PC-9 (cell line): ENCODE measurements at places on chromosomes 2 and 18. TPM values are rescaled to one million over a fixed set of nuclear protein-coding genes. Genes with fewer than 3 reads are reported as not detected.
A peak's percentile ranks its signal among the peaks of the same experiment; 100 is the strongest.

The UBR3 gene
- total RNA-seq = 10.9 and 21.9 TPM in 2 replicates

The SPHKAP gene
- total RNA-seq = not detected in 2 replicates

The C2orf15 gene
- 16.9 and 18.0 TPM in 2 replicates for total RNA-seq

The DNAH7 gene
- 2.2 and 3.8 TPM in 2 replicates for total RNA-seq

The LIPG gene
- total RNA-seq = 22.7 and 30.9 TPM in 2 replicates

The TPGS2 gene
- 59.5 and 62.6 TPM in 2 replicates for total RNA-seq

The AKAIN1 gene
- total RNA-seq = not detected in 2 replicates

The LOXHD1 gene
- total RNA-seq = not detected in 2 replicates

- DNase-seq = no peak
- H3K4me1 ChIP-seq = peaks cover 9% of the 10 kb centered on the region; the same call in 1 of the 2 replicates
- no peaks in the 10 kb centered on the region for H3K36me3 ChIP-seq
- no peak overlapping the region for H3K27ac ChIP-seq
- H3K27me3 ChIP-seq = no peaks in the 10 kb centered on the region
- H3K4me3 ChIP-seq = no peak overlapping the region
These were observed 8.1 kb downstream of the EMILIN2 start for GRCh38 chr18:2854875-2855274.

DNA sequence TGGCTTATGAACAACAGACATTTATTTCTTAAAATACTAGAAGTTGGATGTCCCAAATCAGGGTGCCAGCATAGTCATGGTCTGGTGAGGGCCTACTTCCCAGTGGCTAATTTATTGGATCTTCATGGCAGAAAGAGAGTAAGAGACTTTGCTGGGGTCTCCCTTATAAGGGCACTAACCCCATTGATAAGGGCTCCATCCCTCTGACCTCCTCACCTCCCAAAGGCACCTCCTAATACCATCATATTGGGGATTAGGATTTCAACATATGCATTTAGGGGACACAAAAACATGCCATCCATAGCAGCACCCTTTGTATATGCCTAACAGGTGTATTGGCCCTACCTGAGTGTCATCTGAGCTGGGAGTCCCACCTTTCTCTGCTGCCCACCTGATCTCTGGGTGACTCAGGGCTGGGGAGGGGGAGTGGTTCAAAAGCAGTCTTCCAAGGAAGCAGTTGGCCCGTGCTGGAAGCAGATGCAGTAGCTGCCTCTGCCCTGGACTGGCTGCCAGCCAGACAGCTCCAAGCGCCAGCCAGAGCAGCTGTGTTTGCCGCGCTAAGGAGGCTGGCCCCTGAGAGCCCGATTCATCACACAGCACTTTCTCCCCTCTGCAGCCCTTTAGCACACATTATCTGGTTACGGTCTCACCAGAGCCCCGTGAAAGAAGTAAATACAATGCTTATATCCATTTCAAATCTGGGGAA lies 84.6 kb downstream of the SMAD7 start:
- DNase-seq = no peak
- H3K4me3 ChIP-seq = no peak overlapping the region
- no peaks in the 10 kb centered on the region for H3K4me1 ChIP-seq
- no peaks in the 10 kb centered on the region for H3K27me3 ChIP-seq
- no peak overlapping the region for H3K27ac ChIP-seq

DNA sequence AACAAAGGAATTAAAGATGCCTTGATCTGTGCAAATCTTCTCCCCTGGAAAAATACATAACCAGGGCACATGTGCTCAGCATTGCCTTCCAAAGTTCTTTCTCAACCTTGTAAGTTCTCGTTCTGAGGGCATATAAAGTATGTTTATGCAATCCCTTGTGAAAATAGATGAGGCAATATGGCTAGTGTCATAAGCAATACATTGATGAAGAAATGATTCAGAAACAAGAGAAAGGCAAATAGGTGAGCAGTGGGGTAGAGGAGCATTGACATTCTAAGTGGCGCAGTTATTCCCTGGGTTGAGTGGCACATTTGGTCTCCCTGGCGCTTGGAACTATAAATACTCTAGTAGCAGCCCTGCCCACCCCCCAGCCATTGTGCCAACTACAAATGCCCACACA lies 57.4 kb upstream of the PGAP1 start:
- H3K36me3 ChIP-seq = no peaks in the 10 kb centered on the region
- no peak overlapping the region for H3K27ac ChIP-seq
- no peak for DNase-seq
- H3K4me3 ChIP-seq = no peak overlapping the region
- H3K27me3 ChIP-seq = no peaks in the 10 kb centered on the region

GRCh38 chr18:61972389-61973264 lies 79.8 kb upstream of the RNF152 start:
- no peaks in the 10 kb centered on the region for H3K27me3 ChIP-seq
- no peak overlapping the region for H3K4me3 ChIP-seq
- no peak overlapping the region for H3K27ac ChIP-seq
- no peaks in the 10 kb centered on the region for H3K4me1 ChIP-seq

DNA sequence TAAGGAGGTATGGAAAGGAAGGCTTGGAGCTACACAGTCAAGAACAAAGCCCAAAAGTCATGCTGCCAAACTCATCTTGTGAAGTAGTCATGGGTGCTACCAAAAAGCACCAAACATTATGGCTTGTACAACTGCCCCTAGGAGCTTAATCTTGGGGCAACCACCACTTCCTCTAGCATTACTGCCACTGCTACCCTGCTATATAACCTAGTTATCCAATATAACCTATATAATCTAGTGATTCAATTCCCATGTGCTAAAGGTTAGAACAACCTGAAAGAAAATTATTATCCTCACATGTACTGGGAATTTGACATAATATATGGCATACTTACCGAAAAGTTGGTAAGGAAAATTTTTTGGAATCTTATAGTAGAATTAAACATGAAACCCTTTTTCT lies 102.6 kb upstream of the RBBP8 start:
- no peak for DNase-seq
- peaks cover 16% of the 10 kb centered on the region for H3K4me1 ChIP-seq
- H3K27me3 ChIP-seq = no peaks in the 10 kb centered on the region
- H3K36me3 ChIP-seq = no peaks in the 10 kb centered on the region

DNA sequence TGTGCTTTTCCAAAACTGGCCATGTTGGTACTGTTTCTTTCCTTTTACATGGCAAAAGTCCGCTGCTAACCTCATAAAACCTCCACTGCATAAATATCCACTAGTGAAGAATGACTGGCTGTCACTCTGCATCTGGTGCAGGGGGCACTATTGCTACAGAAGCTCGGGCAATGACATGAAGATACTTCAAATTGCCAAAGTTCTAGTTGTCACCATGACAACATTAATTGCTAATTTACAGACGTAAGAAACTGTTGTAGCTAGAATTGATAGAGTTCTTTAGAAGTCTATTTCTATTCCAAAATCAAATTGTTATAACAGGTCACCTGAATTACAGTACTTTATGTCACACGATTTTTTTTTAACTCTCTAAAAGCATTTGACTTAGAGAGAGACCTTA lies 845 bp downstream of the CFAP210 start:
- H3K36me3 ChIP-seq = 0 out of 2 replicates have a peak, but pooled peaks cover 14% of the 10 kb centered on the region
- no peak for DNase-seq
- no peak overlapping the region for H3K27ac ChIP-seq
- H3K27me3 ChIP-seq = no peaks in the 10 kb centered on the region
- peak overlapping the region; percentile 90 for H3K4me3 ChIP-seq
- H3K4me1 ChIP-seq = peaks cover 25% of the 10 kb centered on the region

- H3K27me3 ChIP-seq = no peaks in the 10 kb centered on the region
- H3K27ac ChIP-seq = no peak overlapping the region
- DNase-seq = no peak
These were observed 86.4 kb upstream of the HK2 start for GRCh38 chr2:74747411-74748080.

- peaks cover 19% of the 10 kb centered on the region for H3K27me3 ChIP-seq
- H3K36me3 ChIP-seq = no peaks in the 10 kb centered on the region
- no peaks in the 10 kb centered on the region for H3K4me1 ChIP-seq
- DNase-seq = no peak
- H3K4me3 ChIP-seq = no peak overlapping the region
These were observed 86.5 kb downstream of the CDCA7 start for GRCh38 chr2:173441222-173441621.

- H3K36me3 ChIP-seq = no peaks in the 10 kb centered on the region
- no peaks in the 10 kb centered on the region for H3K4me1 ChIP-seq
- H3K4me3 ChIP-seq = no peak overlapping the region
- H3K27me3 ChIP-seq = peaks cover 100% of the 10 kb centered on the region
- no peak for DNase-seq
These were observed 7.3 kb downstream of the TEX51 start for GRCh38 chr2:126905991-126906390.
